ENCODE measurements at places on chromosomes 5 and 9.

GRCh38 chr5:179607160-179607931 lies 16.1 kb downstream of the HNRNPH1 start:
- no peak for DNase-seq

GRCh38 chr9:129469188-129469987 lies 151.5 kb downstream of the C9orf50 start:
- no peak for DNase-seq

DNA sequence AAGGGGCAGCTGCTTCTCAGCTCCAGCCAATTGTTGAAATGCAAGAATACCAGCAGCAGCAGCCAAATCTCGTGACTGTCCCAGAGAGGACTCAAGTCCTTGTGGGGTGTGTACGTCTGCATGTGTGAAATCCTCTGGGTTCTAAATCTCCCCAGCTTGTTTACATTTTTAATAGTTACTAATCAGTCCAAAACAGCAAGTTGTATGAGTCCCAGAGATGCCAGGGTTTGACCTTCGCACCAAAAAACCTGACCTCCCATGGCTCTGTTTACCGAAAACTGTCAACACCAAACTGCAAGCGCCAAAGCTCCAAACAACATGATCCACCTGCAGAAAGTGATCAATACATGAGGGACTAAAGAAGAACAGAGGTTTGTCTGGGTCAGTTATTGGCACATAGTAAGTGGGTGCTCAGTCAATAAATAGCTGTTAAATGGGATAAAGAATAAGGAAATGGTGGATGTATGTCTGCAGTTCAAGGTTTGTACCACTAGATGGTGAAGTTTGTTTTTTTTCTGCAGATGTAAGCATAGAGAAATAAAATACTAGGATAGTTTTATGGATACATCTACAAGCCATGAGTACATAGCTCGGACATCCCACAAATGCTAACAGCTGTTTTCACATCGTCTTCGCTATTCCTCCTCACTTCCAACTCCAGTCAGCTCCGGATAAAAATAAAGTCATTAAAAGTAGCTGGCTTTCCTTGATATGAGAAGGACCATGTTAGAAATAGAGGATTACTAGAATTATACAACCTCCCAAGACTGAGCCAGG lies 85.3 kb upstream of the ADRB2 start:
- peak; percentile 55 for DNase-seq

DNA sequence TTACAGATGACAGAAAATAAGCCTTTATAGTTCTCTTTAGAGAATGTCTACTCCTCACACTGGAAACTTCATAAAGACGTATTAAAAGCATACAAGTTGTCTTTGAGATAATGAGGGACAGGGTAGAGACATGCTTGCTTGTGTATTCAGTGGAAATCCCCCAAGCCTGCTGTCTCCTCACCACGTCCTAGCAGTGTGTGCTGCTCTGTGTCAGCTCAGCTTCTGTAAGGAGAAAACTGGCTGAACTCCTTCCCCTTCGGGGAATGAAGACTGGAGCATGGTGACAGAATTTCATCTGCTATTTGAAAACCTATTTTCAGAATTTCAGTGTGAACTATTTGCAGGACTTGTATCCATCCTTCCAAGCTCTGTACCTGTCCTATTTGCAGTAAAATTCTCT lies 9.4 kb downstream of the OR2V2 start:
- no peak for DNase-seq

- peak; percentile 61 for DNase-seq
Observed at GRCh38 chr9:89477811-89478630, 19.9 kb downstream of the SEMA4D start.

GRCh38 chr5:6069496-6070185 lies 308.7 kb downstream of the MED10 start:
- DNase-seq = no peak

DNA sequence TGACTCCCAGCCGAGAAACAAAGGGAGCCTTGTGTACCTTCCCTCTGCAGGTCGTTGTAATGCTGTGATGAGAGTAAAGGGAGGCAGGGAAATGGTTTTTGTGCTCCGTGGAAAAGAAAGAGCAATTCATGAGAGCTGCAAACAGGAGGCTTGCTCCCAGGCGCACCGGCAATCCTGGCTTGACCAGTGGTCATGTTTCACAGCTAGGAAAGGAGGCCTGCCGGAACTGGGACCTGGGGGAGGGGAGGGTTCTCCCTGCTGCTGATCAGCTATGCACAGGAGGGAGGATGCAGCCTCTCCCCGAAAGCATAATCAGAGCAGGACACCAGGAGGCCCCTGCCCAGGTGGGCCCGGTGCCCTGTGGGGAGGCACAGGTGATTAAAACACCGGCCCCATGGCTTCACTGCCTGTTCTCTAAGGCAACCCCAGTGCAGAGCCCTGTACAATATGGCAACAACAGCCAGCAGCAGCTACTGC lies 131.3 kb downstream of the ZDHHC21 start:
- DNase-seq = no peak

DNA sequence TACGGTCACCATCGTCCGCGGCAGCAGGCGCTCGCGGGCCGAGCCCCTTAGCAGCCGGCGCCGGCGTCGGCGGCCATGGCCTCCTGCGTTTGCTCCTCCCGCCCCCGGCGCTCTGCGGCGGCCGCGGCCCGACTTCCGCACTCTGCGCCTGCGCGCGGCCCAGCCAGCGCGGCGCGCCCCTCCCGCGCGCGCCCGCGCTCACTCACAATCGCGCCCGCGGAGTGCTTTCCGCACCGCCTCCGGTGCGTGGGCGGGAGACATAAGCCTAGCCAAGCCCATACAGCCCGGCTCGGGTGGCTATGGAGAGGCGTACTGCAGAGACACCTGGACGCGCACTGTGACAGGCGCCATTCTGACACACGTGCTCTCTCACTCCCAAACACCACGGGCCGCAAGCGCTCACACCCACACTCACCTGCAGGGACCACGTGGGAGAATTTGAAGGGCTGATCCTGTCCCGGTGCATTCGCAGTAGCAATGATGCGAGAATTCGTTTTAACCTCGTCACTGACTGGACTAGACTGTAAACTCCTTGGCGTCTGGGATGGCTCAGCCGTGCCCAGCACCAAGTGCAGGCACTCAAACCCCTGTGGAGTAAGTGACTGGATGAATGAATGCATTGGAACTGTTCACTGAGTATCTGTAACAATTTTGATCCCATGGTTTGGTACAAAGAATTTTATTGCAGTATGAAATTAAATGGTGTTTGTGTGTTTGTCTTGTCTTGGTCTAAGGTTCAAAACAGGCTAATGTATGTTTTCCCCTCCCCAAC lies at the start of gene RNF145:
TSS of gene RNF145 (minus strand) at position 116 of the 772 bp plus-strand sequence. CDS start 5,936 bp downstream, outside the sequence.
- DNase-seq = peak; percentile 50

- no peak for DNase-seq
Observed at GRCh38 chr9:4787876-4788275, 4.9 kb upstream of the RCL1 start.

DNA sequence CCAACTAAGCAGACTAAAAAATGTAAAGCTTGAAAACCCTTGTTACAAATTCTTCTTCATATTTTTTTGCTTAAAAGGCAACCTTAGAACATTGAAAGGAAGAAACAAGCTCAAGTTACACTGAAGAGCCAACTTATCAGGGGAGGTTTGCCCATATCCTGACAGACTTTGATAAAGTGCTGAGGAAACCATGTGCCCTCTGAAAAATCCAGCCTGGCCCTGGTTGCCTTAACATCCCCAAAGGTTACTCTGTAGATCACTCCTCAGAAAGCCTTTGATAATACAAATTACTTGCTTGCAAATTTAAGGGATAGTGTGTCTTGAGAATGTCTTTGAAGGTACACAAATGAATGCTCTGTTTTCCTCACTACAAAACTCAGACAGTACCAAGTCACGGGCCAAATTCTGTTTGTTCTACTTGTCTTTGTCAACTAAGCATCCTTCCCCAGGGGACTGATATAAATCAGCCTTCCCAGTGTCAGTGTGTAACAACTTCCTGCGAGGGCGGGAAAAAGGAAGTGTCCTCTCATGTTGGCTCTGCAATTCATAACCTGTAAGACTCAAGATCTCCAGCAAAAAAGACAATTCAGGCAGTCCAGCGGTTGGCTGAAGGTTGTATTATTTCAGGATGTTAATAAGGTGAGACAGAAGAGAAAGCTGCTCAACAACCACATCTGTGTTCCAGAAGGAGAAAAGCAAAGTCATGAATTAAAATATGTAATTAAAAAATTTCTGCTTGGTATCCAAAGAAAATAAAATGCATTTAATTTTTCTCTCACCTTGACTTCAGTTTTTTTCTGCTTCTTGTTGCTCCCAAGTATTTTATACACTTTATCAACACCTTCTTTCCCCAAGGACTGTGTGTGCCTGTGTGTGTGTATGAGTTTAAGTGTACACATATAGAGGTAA lies 199.9 kb downstream of the PIK3R1 start:
- DNase-seq = no peak

DNA sequence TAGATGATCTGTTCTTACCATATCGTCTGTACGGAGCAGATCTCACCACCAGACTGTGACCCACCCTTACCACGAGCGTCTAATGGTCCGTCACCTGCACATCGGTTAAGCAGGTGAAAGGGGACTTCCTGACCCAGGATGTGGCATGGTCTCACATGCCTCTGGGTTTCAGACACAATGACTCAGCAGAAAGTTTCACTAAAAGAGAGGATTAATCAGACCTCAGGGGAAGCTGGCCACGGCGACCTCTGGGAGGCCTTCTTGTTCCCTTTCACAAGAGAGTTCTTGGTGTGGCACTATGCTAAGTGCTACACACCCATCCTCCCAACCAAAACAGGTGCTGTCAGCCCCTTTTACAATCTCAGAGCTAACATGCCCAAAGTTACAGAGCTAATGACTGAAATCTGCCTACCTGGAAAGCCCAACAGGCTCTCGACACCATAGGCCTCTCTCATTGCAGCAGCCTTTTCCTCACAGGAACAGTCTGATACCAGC lies 41.6 kb downstream of the ADAMTS12 start:
- DNase-seq = peak; percentile 87

DNA sequence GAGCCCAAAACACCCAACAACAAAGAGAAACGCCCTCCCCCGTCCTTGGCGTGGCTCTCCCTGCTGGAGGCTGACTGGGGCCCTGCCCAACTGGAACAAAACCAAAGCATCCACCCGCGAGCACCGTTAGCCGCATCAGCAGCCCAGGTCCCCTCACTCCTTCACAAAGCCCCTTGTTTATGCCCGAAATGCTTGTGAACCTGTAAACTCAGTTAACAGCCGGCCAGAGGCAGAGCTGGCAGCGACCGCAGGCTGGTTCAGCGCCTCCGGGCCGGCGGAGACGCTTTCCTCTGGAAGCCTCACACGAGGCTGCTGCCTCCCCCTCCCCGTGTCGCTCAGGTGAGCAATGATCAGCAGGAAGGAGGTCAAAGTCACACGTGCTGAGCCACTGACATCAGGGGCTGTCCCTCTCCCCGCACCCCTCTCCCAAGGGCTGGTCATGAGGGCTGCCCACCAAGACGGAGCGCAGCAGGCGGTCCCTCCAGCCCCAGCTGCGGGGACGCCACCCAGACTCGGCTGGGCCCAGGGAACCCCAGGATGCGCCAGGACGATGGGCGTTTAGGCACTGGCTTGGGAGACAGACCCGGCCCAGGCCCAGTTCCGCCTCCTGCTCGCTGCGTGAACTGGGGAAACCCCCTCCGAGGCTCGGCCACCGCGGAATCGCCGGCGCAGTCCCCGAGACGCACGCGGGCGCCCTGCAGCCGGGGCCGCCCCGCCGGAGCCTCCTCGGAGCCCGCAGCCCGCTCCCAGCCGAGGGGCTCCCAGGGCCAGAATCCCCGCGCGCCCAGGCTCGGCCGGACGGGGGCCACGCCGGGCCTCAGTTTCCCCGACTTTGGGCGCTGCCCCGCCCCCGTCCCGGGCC lies 563 bp downstream of the SNAPC4 start:
- peak; percentile 45 for DNase-seq

- DNase-seq = no peak
Observed at GRCh38 chr5:59847586-59847985, 45.9 kb downstream of the PDE4D start.

- no peak for DNase-seq
Observed at GRCh38 chr5:58490402-58491050, 709 bp upstream of the GAPT start.

DNA sequence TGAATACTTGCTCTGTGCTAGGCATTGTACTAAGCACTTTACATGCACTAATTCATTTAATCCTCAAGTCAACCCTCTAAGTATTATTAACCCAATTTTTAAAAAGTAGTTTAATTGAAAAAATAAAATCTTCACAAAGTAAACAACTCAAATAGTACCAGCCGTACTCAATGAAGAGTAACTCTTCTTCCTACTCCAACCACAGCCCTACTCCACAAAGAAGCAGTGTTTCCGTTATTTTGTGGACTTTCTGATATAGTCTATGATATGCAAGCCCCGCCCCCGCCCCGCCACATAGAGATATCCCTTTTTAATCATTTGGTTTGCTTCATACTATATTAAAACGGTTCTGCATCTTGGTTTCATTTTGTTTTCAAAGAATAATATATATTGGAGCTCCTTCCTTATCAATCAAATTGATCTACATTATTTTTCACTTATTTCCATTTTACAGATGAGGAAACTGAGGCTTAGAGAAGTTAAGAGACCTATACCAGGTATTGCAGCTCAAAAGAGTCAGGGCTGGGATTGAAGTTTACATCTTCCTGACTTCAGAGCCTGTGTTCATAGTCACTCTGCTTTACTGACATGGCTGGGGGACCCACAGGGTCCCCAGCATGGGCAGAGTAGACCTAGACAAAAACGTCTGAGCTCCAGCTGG lies 78.6 kb downstream of the PCDH1 start:
- no peak for DNase-seq

DNA sequence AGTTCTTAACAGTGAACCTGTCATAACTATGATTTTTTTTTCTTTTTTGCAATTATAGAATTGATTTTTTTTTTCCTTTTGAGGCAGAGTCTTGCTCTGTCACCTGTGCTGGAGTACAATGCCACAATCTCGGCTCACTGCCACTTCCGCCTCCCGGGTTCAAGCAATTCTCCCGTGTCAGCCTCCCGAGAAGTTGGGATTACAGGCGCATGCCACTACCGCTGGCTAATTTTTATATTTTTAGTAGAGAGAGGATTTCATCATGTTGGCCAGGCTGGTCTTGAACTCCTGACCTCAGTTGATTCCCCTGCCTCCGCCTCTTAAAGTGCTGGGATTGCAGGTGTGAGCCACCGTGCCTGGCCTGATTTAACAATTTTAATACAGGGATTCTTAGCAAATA lies 21.4 kb downstream of the UGCG start:
- DNase-seq = no peak

GRCh38 chr5:58731641-58732040 lies 148.8 kb downstream of the RAB3C start:
- no peak for DNase-seq

DNA sequence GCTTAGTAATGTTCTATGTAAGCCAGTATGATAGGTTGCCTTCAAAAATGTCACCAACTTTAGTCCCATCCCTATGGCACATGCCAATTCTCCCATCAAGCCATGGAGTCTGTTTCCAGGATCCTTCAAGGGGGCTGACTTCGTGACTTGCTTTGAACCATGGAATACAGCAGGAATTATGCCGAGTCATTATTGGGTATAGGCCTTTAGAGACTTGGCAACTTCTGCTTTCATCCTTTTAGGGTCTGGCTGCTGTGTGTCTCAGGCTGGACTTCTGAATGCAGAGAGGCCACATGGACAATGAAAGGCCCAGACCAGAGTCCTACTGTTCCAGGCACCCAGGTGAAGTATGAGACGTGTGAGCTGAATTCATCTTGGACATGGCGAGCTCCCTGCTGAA lies 109.8 kb downstream of the DENND1A start:
- DNase-seq = no peak

- no peak for DNase-seq
Observed at GRCh38 chr9:127126971-127127370, 4.5 kb upstream of the ANGPTL2 start.

- DNase-seq = no peak
Observed at GRCh38 chr5:119336262-119336661, 19.6 kb upstream of the TNFAIP8 start.

All from RCC 7860 (cell line).